ENCODE measurements at places on chromosomes 13 and 19.

GRCh38 chr13:36706755-36707154 lies 32.9 kb downstream of the SERTM1 start:
- DNase-seq = no peak

DNA sequence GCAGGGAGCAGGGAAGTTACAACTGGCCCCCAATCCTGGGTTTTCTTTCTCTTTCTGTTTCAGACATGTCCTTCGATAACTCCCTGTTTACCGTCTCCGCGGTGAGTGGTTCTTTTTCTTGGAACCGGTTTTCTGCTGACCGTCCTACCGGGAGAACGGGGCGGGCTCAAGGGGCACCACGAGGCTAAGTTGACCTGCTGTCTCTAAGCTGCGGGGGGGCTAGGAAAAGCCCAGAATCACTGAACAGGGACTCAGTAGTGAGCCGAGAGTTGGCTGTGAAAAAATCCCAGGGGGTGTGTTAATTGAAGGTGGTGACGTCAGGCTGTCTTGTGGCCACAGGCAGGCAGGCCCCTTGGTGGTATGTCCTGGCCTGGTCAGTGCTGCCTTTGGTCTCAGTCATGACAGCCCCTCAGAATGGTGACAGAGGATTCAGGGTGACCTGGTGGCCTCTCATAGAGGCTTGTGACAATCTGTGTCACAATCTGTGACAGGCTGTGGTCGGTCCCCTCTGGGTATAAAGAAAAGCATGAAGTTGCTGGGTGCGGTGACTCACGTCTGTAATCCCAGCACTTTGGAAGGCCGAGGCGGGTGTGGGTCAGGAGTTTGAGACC lies 8.1 kb upstream of the CARM1 start:
- peak; percentile 54 for DNase-seq

DNA sequence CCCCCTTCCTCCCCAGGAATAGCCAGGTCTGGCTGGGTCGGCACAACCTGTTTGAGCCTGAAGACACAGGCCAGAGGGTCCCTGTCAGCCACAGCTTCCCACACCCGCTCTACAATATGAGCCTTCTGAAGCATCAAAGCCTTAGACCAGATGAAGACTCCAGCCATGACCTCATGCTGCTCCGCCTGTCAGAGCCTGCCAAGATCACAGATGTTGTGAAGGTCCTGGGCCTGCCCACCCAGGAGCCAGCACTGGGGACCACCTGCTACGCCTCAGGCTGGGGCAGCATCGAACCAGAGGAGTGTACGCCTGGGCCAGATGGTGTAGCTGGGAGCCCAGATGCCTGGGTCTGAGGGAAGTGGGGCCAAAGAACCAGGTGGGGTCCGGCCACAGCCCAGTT lies 3.2 kb downstream of the KLK2 start:
- DNase-seq = no peak

GRCh38 chr13:34430294-34430693 lies 511.8 kb upstream of the NBEA start:
- DNase-seq = no peak

- DNase-seq = peak; percentile 30
Observed at GRCh38 chr19:11382898-11383705, 1.0 kb downstream of the EPOR start.

DNA sequence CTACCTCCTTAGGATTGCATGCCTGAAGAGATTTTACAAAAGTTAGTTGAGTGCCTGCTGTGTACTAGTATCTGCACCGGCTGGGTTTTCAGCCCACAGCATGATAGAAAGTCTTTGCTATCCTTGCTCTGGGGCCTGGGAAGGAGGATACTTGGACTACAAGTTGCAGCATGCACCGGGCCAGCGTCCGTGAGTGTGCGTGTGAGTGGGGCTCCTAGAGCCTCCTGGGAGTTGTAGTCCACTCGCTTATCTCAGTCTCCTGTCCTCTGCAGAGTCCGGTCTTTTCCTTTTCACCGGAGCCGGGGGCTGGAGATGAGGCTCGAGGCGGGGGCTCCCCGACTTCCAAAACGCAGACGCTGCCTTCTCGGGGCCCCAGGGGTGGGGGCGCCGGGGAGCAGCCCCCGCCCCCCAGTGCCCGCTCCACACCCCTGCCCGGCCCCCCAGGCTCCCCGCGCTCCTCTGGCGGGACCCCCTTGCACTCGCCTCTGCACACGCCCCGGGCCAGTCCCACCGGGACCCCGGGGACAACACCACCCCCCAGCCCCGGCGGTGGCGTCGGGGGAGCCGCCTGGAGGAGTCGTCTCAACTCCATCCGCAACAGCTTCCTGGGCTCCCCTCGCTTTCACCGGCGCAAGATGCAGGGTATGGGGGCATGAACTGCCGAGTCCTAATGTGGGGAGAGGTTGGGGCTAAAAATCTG lies 20.6 kb downstream of the BRSK1 start:
- DNase-seq = peak; percentile 75

DNA sequence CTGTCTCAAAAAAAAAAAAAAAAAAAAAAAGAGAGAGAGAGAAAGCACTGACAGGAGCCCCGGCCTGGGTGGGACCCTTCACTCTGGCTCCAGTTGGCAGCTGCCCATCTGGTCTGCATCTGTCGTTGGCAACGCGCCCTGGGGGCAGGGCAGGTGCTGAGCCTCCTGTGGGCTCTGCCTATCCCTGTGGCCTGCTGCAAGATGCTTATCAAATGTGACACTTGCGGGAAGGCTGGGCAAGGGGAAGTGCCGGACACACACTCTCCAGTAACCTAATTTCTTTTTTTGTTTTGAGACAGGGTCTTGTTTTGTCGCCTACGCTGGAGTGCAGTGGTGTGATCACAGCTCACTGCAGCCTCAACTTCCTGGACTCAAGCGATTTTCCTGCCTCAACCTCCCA lies 10.7 kb upstream of the KPTN start:
- DNase-seq = no peak

GRCh38 chr13:36030670-36031331 lies 100.4 kb downstream of the DCLK1 start:
- DNase-seq = peak; percentile 86

Measured in epithelial cell of esophagus (primary cell).